Stimulated activated CD4-positive, alpha-beta T cell treated with anti-CD3 and anti-CD28 coated beads, Interleukin-1b, Interleukin-23, amount 100 ng/mL, for 1 hour (primary cell): ENCODE measurements at places on chromosomes 1 and 21.

DNA sequence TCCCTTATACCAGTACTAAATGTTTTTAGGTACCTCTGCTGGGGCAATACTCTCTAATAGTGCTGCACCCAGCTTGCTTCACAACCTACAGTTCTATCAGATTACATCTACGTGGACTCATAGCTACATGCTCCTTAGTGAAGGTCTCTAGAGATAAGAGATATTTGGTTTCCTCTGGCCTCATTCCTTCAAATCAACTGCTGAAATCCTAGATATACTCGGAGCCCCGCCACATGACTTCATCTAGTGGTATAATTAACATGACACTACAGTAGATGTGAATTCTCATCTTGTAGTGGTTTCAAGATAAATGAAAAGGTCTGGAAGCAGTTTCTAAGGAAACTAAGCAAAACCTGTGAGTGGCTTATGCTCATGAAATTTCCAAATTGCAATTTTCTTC is 115.4 kb downstream of the SMYD2 start:
- no peak for DNase-seq

- no peak for DNase-seq
Observed at GRCh38 chr1:154851392-154852177, 18.5 kb downstream of the KCNN3 start.

GRCh38 chr1:202905331-202905730 is 16.4 kb upstream of the RABIF start:
- no peak for DNase-seq

DNA sequence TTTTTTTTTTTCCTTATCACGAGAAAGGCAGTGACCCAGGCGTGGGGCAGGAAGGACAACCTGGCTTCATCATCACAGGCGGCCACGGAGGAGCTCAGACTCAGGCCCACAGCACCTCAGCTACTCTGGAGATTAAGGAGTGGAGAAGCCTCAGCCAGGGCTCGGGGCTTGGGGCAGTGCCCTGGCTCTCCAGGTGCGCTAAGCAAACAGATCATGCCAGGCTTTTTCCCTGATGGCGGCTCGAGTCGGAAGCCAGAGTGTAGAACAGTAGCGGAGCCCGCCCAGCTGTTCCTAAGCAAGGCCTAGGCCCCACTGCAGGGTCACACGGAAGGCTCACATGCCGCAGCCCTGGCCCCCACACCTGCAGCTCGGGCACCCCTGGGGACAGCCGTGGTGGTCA is 70.7 kb downstream of the AGPAT3 start:
- no peak for DNase-seq

DNA sequence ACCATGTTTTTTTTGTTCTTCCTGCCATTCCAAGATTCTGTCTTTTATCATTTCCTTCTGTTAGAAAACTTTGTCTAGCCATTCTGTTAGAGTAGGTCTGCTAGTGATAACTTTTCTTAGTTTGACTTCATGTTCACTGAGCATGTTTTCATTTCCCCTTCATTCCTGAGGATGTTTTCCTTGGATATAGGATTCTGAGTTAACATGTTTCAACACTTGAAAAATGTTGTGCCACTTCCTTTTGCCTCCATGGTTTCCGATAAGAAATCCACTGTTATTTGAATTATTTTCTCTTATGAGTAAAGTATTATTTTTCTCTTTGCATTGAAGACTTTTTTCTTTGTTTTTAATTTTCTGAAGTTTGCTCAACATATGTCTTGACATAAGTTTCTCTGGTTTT is 66.7 kb downstream of the ATP1A1 start:
- no peak for DNase-seq

DNA sequence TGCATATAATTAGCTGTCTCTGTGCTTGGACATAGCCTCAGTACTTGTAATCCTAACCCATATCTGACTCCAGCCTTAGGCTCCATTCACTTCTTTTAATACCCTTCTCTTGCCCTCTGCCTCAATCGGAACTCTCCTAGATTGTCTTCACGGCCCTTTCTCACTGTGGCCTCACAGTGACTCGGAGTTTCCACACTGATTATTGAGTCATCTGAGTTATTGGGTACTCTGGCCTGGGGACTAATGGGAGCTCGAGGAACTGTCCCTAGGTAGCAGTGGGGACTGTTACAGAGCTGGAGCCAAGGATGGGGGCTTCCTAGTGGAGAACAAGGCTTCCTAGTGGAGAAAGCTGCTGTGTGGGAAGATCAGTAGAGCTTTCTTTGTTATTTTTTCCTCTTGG is 17.0 kb downstream of the TRAF5 start:
- DNase-seq: no peak

DNA sequence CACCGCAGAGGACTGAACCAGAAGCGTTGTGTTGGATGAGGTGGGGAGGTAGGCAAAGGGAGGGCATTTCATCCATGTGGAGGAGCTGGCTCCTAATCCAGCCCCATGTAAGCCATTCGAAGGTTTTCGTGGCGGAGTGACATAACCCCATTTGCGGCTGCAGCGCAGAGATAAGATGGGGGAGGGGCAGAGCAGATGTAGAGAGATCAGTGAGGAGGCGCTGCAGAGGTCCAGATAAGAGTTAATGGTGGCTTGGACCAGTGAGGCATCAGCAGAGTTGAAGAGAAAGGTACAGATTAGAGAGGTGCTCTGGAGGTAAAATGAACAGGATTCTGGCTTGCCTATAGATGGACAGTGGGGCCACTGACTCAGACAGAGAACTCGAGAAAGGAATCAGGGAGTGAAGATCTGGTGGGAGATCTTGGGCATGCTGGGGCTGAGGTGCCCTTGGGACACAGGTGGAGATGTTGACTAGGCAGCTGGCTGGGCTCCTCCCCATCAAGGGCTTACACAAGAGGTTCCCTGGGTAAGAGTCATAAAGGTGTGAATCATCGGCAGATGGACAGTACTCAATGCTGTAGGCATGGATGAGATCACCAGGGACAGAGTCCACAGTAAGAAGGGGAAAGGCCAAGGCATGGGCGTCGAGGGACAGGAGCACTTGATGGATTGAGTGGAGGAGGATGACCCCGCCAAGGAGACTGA is 7.8 kb upstream of the PTPRF start:
- DNase-seq: no peak

DNA sequence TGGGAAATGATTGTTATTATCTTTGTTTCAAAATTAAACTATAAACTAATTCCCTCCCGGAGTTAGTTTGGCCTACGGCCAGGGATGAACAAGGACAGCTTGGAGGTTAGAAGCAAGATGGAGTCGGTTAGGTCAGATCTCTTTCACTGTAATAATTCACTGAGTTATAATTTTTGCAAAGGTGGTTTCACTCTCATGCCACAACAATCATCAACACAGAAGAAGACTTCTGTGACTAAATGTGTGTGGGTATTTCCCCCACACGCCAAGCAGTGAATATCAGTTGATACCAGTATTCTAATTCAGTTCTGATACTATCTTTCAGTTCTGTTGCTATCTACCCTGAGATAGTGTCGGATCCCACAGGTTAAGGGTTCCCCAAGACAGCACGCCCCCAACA is 215.1 kb downstream of the S1PR1 start:
- peak; percentile 3 for DNase-seq

DNA sequence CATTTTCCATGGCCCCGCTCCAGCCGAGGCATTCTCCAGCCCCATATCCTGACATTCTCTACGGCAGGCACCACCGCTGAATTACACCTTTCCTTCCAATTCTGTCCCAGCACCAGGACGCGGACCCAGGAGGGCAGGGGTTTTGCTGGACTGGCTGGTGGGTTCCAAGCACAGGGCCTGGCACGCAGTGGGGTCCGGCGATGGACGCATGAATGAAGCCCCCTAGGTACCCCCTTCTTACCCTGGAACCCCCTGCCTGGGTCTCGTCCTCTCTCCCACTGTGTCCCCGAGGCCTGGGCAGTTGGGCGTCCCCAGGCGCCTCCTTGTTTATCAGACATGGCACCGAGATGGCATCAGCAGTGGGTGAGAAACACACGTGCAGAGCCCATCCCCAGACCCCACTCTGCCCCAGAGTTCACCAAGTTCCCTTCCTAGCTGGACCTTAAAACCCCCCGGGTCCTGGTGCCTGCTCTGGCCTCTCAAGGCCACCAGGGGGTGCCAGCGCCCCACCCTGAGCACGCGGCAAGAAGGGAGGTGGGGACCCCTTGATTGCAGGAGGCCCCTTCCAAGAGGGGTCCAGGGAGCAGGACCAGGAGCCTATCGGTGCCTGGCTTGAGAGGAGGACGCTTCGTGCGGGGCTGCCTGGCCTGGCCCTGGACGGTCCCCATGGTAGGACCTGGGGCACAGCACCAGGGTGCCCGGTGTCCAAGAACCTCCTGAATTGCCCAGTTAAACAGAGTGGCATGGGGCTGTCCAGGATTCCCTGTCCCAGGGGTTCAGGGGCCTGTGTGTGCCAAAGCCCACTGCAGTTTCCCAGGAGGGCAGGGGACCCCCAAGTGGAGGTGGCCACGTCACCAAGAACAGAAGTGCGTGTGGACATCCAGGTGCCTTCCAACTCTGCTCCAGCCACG is 46.1 kb downstream of the MEGF6 start:
- no peak for DNase-seq

- DNase-seq: no peak
Observed at GRCh38 chr1:52628614-52629324, 4.2 kb upstream of the SHISAL2A start.

DNA sequence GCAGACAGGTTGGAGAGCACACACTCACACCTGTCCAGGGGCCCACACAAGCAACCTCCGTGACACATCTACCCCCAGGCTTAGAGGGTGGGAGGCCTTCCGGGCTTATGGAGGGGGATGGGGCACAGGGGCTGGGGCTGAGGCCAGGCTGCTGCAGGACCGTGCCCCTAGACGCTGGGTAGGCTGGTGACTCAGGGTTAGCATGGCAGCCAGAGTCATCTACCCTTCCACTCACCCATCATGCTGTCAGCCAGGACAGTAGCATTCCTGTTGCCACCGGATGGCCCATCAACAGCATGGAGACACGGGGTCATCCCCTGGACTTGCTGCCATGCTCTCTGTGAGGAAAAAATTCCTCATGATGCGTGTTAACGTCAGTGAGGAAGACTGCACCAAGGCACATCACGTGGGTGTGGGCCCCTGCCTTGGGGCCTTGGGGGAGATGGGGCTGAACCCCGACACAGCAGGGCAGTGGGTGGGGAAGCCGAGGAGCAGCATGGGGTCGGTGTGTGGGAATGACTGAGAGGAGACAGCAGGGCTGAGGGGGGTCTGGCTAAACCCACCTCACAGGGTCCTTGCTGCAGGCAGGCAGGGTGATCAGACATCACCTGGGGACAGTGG is 52.8 kb downstream of the WNT9A start:
- no peak for DNase-seq

GRCh38 chr21:43771199-43771675 is 4.9 kb downstream of the CSTB start:
- DNase-seq: no peak

DNA sequence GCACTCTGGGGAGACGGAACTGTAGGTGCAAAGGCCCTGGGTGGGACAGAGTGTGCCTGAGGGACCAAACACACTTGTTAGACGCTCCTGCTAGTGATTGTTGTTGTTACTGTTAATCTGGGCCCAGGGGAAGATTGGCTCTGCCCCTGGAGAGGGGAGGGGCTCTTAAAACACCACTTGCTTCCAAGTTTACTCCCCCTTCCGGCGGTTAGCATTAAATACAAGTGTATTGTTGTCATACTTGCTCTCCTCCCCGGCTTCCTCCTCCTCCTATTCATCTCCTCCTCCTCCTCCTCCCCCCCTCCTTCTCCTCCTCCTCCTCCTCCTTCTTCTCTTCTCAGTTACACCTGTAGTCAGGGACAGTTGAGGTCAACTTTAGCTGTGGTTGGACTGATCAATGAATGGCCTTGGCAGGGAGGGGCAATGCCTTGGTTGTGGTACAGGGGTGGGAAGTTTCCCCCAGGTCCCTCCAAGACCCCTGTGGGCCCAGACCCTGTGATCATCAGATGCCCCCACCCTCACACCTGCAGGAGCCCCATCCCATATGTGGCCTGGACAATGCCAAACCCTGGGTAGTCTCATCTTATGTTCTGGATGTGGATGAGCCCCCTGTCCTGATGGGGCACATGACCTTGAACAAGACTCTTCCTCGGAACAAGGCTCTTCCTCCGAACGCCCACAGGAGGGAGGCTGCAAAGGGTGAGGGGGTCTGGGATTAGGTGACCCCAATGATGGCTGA is 217.3 kb downstream of the PTPRU start:
- DNase-seq: no peak

GRCh38 chr1:198157847-198158725 is 1.3 kb downstream of the NEK7 start:
- no peak for DNase-seq

GRCh38 chr1:107919953-107920352 is 45.0 kb downstream of the VAV3 start:
- DNase-seq: no peak
